ENCODE measurements at places on chromosomes 4 and X.

DNA sequence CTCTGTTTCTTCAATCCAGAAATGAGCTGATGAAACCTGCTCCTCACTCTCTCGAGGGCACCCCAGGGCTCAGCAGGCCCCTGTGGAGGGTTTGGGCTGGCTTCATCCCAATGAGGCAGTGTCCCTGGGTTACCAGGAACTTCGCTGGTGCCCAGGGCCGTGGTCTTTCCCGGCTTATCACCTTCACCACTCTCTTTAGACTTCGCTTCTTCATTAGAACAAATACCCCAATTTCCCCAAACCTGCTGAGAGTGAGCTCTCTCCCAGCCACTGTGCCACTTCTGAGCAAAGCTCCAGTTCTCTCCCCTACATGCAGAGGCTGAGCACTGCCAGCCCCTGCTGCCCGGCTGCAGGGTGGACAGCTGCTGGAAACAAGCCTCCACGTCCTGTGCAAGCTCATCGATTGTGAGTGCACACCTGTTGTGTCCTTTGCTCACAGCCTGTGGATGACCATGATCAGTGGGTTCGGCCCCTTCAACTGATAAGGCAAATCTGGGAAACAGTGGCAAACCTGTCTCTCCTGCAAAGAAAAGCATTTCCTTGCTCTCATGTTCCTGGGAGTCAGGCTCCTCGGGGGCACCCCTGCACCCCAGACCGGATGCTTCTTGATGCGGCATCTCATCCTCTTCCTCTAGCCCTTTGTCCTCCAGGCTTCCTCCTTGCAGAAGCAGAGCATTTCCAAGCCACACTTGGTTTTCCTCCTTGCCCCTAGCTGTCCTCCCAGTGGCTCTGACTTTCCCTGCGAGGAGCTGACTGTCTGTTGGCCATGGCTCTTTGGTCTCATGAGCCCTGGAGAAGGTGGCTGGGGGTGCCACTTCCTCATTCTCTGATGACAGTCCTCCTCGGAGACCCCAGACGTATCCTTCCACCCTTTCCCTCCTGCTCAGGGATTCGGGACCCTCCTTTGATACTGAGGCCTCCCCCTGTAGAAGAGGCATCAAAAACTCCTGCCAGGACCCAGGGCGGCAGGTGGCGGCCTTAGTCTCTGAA lies 28.7 kb downstream of the C4orf50 start:
- no peak for DNase-seq

DNA sequence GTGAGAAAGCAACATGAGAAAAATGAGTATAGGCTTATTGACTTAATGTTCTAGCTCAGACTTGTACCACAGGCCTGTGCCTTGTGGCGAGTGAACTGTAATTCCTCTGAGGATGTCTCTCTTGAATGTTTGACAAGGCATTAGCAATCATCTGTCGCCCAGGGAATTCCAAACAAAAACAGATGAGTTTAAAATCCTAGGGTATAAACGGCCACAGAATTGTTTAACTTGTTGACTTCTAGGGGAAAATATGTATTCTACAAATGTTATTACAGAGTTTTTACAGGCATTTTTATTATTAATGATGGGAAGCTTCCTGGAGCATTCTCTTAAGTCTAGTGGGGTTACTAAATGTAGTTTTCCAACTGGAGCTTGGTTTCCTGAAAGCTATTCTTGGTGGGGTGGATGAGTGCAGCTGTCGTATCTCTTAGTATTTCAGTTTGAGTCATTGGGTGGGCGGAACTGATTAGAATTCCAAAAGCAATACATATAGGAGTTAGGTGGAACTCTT lies 40.6 kb downstream of the ARHGAP10 start:
- DNase-seq: peak; percentile 66

- DNase-seq: no peak
Observed at GRCh38 chrX:16743604-16744325, 24.4 kb downstream of the SYAP1 start.

GRCh38 chr4:183986971-183987946 lies 82.2 kb downstream of the STOX2 start:
- peak; percentile 4 for DNase-seq

- no peak for DNase-seq
Observed at GRCh38 chrX:54012830-54013500, 31.3 kb downstream of the PHF8 start.

GRCh38 chr4:55727746-55728145 lies 91.6 kb upstream of the NMU start:
- no peak for DNase-seq

- DNase-seq: no peak
Observed at GRCh38 chrX:110671068-110671803, 124.4 kb downstream of the CHRDL1 start.

DNA sequence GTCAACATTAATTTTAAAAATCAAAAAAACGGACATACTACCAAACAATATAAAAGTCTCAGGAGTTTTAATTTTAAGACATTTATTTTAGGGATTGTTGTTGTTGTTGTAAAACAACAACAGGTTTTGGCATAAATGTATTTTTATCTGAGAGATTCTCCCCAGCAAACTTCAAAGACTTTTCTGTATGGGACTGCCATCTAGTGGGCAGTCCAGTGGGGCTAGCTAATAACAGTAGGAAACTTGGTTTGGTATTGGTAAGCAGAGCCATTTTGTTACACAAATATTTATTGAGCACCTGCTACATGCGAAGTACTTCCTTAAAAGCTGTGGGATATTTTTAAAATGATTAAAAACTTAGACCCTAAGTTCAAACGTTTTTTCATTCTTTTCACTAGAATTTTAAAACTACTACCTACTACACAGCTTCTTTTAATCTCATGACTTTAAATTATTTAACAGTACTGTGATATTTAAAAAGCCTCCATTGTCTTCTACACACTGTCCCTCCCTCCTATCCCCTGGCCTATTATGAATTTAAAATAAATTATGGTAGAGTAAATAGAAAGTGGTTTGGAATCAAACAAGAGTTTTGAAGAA lies 1028.4 kb upstream of the INTU start:
- DNase-seq: peak; percentile 8

GRCh38 chr4:163744861-163745260 lies 250.4 kb downstream of the TMA16 start:
- no peak for DNase-seq

DNA sequence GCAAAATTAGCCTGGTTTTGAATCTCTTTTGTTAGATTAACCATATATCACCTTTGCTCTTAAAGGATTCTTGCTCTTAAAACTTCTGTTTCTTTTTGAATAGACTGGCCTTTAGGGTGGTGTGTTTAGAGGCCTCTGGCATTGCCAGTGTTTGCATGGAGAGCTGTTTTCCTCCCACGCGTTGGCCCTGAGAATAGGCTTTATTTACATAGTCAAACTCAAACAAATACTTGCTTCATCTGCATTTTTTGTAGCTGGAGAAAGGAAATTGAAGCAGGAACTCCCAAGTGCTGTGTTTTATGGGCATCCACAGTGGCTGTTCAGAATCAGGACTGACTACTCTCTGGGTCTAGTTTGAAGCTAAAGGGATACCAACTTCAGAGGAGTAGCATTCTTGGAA lies 2.7 kb downstream of the SHROOM2 start:
- DNase-seq: no peak

DNA sequence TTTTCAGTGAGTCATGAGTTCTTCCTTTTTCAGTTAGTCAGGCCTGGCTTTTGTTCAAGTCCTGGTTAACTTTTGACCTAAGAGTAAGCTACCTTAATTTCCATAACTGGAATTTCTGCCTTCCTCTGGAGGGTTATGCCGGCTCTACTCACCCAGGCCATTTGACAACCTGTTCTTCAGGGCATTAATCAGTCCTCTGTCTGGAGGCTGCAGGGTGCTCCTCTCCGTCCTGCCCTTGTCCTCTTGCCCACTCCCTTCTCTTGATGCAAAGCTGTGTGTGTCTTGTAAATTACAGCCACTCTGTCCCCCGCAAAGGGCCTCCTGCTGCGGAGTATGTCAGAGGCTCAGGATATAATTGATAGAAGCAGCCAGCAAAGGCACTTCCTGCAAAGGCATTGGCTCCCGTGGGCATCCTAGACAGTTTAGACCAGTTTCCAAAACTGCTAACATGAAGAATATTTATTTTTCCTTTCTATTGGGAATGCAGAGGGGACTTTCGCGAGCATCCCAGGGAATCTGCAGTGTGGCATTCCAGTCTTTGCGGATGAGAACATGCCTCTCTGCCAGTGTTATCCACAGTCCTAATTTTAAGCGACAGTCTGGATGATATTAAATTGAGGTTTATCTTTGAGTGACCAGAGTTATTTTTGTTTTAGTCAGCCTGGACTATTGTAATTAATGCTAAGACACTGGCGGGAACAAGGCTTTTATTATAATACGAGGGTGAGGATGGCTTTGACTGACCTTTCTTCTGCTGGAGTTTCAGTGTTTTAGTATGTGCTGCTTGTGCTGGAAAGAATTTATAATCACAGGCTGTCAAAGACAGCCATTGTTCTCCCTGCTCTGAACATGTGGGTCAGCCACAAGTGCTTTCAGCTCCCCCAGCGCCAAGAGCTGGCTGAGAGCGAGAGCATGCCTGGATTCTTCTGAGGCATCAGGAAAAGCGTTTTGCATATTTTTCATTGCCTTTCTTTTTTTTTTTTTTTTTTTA lies 74.2 kb downstream of the LIMCH1 start:
- no peak for DNase-seq

- DNase-seq: no peak
Observed at GRCh38 chr4:25069014-25069413, 38.3 kb upstream of the LGI2 start.

- DNase-seq: peak; percentile 40
Observed at GRCh38 chrX:122770581-122770980, 413.5 kb upstream of the GRIA3 start.

DNA sequence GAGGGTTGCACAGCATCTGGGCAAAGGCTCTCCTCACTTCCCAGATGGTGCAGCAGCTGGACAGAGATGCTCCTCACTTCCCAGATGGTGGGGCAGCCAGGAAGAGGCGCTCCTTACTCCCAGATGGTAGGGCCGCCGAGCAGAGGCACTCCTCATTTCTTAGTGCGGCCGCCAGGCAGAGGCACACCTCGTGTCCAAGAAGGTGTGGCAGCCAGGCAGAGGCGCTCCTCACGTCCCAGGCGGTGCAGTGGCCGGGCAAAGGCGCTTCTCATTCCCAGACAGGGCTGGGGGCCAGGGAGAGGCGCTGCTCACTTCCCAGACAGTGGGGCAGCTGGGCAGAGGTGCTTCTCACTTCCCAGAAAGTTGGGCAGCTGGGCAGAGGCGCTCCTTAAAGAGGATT lies 48.8 kb downstream of the ZNF732 start:
- DNase-seq: no peak

- DNase-seq: no peak
Observed at GRCh38 chr4:40301603-40302002, 33.5 kb upstream of the CHRNA9 start.

DNA sequence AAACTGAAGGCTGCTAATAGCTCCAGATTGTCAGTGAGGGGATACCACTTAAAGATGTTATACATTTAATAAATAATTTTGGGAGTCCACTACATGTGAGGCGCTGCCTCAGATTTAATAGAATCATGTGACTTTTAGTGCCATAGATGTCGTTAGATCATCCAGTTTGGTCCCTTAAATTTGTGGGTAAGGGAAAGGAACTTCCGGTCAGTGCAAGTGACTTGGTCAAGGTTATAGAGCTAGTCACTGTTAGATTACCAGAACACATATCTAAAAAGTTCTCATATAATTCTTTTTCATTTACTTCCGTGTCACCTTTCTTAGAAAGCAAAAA lies 529 bp upstream of the UBA6 start:
- no peak for DNase-seq

DNA sequence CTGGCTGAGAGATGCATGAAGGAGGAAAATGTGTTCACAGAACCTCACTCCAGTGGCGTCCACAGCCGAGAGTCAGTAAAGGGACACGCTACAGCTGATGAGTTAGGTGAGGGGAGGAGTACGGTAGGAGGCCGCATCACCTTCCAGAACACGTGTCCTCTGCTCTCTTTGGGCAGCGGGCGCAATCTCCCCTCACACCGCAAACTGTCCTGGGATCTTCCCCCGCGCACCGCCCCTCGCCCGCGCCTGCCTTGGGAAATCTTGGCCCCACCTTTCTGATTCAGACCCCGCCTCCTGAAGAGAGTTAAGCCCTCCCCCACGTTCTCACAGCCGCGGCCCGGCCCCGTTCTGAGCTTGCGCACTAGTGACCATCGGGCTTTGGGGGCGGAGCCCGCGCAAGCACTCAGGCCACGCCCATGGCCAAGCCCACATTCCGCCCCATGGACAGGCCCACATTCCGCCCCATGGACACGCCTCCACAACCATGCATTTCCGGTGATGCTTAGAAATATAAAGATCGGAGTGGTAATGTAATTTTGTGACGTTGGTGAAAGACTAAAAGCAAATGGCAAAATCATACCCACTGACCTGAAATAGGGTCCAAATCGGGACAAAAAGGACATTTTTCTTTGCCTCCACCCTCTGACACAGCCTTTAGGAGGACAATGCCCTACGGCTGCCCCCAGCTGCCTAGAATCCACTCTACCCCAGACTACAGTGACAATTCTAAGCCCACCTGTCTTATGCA lies 13.3 kb downstream of the SMIM10 start:
- DNase-seq: peak; percentile 84

- no peak for DNase-seq
Observed at GRCh38 chr4:137299281-137299680, 233.0 kb downstream of the PCDH18 start.

DNA sequence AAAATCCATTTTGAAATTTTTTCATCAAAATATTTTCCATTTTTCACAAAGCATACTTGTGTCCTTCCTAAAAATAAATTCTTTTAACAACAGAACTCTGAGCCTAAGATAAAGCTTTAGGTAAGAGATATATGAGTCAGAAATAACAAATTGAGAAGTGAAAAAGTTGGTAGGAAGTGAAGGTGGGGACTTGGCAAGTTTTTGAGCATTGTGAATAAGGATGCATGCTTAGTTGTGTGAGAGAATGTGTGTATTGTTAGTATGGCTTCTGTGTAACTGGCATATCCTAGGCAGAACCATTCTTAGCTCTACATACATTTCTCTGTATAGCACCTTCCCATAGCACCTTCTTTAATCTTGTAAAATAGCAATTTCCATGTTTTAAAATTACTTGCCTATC lies 6.8 kb downstream of the ASB5 start:
- no peak for DNase-seq

GRCh38 chrX:125444659-125445058 lies 125.0 kb downstream of the TEX13C start:
- DNase-seq: no peak

- no peak for DNase-seq
Observed at GRCh38 chrX:49844611-49845010, 15.5 kb downstream of the PAGE4 start.

DNA sequence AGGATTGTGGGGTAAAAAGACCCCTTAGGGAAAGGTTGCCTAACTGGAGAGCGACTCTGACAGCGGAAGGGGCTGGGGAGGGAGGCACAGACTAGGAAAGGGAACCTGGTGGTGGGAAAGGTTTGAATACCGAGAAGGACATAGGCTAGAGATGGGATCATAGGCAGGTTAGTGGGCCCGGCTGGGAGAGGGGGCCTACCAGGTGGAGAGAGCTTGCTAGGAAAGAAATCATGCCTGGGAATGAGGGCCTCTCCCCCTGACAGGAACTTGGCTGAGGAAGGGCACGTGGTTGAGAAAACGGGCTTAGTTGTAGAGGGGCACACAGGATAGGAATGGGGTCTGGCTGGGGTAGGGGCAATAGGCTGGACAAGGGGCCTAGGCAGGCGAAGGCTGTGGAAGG lies 4.4 kb downstream of the OTUD6A start:
- DNase-seq: no peak
